Activated CD4-positive, CD25-positive, alpha-beta regulatory T cell treated with anti-CD3 and anti-CD28 coated beads, Interleukin-2, amount 50 U/mL, for 24 hours (primary cell): ENCODE measurements at places on chromosomes 2 and 18.
A peak's percentile ranks its signal among the peaks of the same experiment; 100 is the strongest.

DNA sequence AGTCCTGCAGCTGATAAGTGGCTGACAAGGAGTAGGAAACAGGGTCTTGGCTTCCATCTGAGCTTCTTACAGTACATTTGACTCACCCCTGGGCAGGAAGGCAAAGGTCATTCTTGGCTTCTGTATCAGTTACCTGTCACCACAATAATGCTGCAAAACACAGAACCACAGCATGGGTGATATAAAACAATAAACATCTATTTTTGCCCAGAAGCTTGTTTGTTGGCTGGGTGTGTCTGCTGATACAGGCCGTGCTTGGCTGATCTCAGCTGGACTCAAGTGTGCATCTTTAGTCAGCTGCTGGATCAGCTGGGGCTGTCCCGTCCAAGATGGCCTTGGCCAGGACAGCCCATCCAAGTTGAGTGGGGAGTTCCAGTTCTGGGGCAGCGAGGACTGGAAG lies 34.7 kb downstream of the ONECUT2 start:
- ATAC-seq, result no peak

- ATAC-seq, result no peak
Measured at GRCh38 chr18:51398104-51398503, 200.6 kb upstream of the MEX3C start.

- ATAC-seq, result no peak
Measured at GRCh38 chr2:162579986-162580385, 236.1 kb downstream of the GCA start.

DNA sequence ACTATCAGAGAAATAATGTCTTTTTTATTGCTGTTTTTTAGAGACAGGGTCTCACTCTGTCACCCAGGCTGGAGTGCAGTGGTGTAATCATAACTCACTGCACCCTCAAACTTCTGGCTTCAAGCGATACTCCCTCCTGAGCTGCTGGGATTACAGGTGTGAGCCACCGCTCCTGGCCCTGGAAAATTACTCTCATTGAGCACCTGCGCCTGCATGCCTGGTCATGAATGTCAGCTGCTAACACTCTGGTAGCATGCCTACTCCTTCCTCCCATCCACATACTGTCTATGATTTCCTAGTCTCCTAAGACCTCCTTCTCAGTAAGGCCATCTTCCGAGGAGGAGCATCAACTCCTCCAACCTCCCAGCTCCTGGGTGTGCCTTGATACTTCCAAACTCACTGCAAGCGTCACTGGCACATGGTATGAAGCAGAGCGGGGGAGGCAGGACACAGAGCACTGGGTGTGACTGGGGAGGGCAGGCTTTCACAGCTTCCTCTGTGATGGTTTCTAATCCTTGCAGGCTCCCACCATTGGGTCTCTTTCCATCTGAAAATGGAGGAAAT lies 1.6 kb upstream of the MAP2 start:
- no peak for ATAC-seq

- ATAC-seq, result no peak
Measured at GRCh38 chr2:158841850-158842249, 46.7 kb downstream of the DAPL1 start.

DNA sequence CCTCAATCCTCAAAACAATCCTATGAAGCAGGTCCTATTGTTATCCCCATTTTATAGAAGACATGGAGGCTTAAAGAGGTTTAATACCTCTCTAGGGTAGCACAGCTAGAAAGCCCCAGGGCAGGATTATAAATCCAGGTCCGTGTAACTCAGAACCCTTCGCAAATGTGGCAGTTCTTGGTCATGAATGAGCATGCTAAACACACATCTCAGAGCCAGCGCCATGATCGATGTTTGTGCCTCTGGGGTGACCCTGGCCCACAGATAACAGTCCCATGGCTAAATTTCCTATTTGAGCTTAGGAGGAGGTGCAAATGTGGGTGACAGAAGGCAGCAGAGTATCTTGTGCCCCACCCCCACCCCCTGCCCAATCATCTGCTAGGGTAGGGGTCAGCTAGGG lies 17.5 kb downstream of the DNMT3A start:
- ATAC-seq, result no peak

DNA sequence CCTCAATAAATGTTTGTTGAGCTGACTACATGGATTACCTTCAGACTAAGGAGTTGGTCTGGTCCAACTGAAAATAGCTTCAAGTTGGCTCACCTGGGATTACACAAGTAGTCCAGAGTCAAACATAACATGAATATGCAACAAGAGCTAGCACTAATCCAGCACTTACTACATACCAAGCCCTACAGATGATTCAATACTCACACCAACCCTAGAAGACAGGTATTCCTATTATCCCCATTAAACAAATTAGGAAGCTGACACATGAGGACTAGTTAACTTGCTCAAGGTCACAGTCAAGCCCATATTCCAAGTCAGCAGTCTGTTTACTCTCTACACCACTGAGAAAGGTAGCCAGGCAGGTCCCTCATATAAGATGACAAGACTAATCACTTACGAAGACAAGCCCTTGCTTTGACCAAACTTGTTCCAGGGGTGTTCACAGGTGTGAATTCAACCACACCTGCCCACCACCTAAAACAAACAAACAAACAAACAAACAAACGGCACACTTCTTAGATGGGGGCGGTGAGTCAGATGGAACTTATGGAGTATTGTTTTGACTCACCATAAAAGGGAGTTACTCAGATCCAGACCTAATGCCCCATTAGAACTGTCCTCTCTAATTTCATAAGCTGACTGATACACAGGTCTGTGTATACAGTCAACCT lies 29.1 kb downstream of the TMEM131 start:
- peak; percentile 70 for ATAC-seq

DNA sequence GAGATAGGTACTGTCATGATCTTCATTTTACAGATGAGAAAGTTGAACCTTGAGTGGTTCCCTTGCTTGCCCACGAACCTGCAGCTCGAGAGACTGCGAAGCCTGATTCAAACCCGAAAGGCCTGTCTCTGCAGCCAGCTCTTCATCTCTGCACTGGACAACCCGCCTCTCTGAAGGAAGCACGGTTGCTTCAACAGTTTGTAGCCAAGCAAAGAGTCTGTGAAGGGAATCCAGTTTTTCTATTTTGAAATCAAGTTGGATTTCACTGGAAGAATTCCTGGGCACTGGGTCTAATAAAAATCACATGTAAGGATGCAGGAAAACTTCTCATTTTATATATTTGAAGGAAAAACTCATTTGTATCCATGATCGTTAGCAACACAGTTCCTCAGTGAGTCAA lies 21.3 kb upstream of the ICOS start:
- no peak for ATAC-seq

DNA sequence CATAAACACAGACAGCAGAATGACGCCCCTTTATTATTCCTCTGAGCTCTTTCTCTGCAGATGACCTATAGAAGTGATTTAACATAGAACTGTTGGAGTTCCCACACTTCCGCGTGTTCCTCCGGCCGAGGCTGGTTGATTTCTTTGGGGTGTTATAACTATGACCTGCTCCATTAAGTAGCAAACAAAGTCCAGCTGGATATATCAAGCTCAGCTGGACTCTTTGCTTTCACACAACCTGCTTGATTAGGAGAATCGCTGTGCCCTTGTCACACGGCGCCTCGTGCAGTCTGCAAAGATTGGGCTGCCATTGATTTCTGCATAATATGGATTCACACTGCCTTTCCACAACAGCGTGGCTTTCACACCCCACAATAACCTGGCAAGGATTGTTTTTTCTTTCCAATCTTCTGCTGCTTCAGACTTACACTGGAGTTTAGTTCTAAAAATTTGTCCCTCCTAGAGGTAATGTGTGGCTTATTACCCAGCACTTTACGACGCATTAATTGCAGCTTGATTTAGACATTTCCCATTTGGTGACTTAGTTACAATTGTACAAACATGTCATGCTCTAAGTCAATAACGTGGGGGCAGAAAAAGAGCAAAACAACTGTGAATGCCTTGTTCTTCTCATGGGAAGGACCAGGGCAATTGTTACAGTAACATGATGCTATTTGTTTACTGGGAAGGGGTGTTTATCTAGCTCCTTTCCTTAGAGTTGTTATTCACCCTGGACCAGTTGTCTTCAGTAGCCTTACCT lies 485.7 kb downstream of the TXNL1 start:
- ATAC-seq, result no peak

- ATAC-seq, result no peak
Measured at GRCh38 chr18:4308576-4308975, 146.5 kb downstream of the DLGAP1 start.

GRCh38 chr2:234451852-234452625 lies 44.8 kb downstream of the ARL4C start:
- ATAC-seq, result peak; percentile 45

GRCh38 chr2:211957799-211958198 lies 580.8 kb downstream of the ERBB4 start:
- ATAC-seq, result no peak

DNA sequence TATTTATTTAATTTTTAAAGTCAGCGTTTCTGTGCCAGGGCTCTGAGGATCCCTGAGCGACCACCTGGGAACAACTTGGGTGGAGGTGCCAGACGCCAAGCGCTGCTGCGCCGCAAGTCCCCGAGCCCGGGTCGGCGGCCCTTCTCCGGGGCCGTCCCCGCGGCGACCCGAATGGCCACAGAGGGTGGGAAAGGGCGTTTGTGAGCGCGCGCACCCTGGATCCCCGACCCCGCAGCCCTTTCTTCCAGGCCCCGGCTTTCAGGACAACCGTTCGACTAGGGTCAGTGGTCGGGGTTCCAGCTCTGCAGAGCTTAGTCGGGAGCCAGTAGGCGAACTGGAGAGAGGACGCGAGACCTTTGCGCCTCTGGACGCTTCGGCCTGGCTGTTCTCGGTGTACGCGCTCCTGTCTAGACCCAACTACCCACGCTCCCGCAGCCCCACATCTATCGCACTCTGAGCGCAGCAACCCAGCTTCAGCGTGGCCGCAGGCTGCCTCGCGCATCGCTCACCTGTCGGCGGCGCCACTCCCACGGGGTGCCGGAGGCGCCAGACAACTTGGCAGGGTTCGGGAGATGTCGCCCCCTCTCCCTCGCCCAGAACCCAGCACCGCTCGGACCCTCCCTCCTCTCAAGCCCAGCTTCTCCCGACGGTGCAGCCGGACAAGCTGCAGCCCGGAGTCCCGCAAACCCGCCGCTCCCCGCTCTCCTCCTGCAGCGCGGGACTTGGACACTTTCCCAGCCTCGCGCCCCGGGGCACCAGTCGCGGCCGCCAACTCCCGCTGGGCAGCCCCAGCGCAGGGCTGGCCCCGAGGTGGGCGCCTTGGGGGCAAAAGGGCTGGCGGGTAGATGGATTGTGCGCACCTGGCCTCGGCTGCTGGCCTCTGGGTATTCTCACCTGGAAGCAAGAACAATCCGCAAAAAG lies 758 bp downstream of the LYPD1 start:
- ATAC-seq, result no peak

GRCh38 chr2:89841476-89841840 lies 1150.0 kb downstream of the RPIA start:
- no peak for ATAC-seq

DNA sequence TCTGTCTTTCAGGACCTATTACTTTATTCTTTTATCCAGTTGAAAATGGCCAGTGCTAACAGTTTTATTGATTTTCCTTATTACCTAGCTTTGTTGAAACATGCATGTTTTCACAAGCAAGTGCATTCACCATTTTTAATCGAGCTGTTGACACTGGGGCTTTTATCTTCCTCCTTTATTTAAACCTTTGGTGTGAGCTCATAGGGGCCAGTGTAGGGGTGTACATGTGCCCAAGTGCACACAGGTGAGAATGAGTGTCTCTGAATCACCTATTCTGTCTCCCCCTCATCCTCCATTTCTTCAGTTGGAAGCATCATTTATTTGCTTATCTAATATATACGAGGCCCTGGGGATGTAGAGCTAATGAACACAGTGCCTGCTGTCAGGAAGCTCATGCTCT lies 199.1 kb downstream of the PRKCE start:
- ATAC-seq, result no peak

DNA sequence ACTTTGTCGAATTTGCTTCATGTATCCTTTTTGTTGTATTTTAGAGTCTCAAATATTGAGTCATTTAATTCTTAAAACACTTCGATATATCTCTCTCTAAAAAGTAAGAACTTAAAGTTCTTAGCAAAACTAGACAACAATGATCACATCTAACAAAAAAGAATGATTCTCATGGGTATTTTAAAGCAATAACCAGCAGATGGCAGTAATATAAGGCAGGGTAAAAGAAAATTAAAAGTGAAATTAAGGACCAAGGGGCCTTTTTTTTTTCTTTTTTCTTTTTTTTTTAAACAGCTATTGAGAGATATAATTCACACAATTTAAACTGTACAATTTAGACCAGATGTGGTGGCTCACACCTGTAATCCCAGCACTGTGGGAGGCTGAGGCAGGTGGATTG lies 9.9 kb upstream of the AOX1 start:
- ATAC-seq, result no peak

DNA sequence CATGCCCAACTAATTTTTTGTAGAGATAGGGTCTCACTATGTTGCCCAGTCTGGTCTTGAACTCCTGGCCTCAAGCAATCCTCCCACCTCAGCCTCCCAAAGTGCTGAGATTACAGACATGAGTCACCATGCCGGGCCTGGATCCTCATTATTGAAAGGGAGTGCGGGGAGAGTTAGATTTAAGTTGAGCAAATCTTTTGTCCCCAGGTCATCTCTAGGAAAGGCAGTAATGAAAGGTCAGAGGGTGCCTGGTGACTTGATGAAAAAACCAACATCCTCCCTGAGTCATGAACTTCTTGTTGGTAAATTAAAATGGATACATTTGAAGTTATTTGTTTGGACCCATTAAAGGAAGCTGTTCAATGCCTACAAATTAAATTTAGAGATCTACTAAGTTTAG lies 25.1 kb downstream of the STAT4 start:
- no peak for ATAC-seq

GRCh38 chr2:100924520-100925451 lies 77.3 kb upstream of the RPL31 start:
- peak; percentile 88 for ATAC-seq
